ENCODE measurements at places on chromosomes 12 and 14. TPM values are rescaled to one million over a fixed set of nuclear protein-coding genes. Genes with fewer than 3 reads are reported as not detected.

ANKRD33 gene
- not detected for total RNA-seq

KLRC2 gene
- not detected for total RNA-seq

C12orf54 gene
- not detected for total RNA-seq

KIF26A gene
- 1.1 TPM for total RNA-seq

AHNAK2 gene
- 129 TPM for total RNA-seq

PAX9 gene
- total RNA-seq: 0.49 TPM

GNPTAB gene
- total RNA-seq: 26.5 TPM

TAMALIN gene
- total RNA-seq: 0.98 TPM

SNW1 gene
- total RNA-seq: 27.5 TPM

COL2A1 gene
- total RNA-seq: 0.49 TPM

TRPV4 gene
- 4.1 TPM for total RNA-seq

TMEM117 gene
- 8.0 TPM for total RNA-seq

KCNMB4 gene
- total RNA-seq: 1.9 TPM

CLMN gene
- 5.3 TPM for total RNA-seq

ART4 gene
- not detected for total RNA-seq

ABCB9 gene
- 7.0 TPM for total RNA-seq

NRDE2 gene
- 7.5 TPM for total RNA-seq

LRIG3 gene
- 60.8 TPM for total RNA-seq

KRT3 gene
- not detected for total RNA-seq

KRT74 gene
- not detected for total RNA-seq

CCDC196 gene
- total RNA-seq: not detected

STXBP6 gene
- 0.25 TPM for total RNA-seq

DLGAP5 gene
- total RNA-seq: 1.9 TPM

CELA1 gene
- not detected for total RNA-seq

TRIAP1 gene
- total RNA-seq: 14.5 TPM

NPFF gene
- total RNA-seq: 1.5 TPM

ITGB7 gene
- 0.89 TPM for total RNA-seq

DNAJC22 gene
- total RNA-seq: 5.9 TPM

CPNE8 gene
- total RNA-seq: 2.1 TPM

RNU7-1 gene
- not detected for total RNA-seq

SOX5 gene
- total RNA-seq: 1.8 TPM

TROAP gene
- total RNA-seq: 46.4 TPM

SLCO1B3 gene
- not detected for total RNA-seq

CBLN3 gene
- 1.6 TPM for total RNA-seq

PRB3 gene
- total RNA-seq: not detected

REP15 gene
- total RNA-seq: 1.1 TPM

DHRS2 gene
- 0.33 TPM for total RNA-seq

ST8SIA1 gene
- total RNA-seq: 0.13 TPM

ACSS3 gene
- total RNA-seq: 9.6 TPM

TMEM233 gene
- total RNA-seq: 0.25 TPM

TAS2R13 gene
- total RNA-seq: 0.38 TPM

KIF21A gene
- total RNA-seq: 12.1 TPM

DAD1 gene
- total RNA-seq: 470 TPM

ALG10B gene
- 2.0 TPM for total RNA-seq

ZFYVE21 gene
- 61.6 TPM for total RNA-seq

TAS2R50 gene
- total RNA-seq: 0.98 TPM

GDF3 gene
- not detected for total RNA-seq

MAP3K9 gene
- 9.8 TPM for total RNA-seq

PRPH gene
- total RNA-seq: 1.5 TPM

CCDC197 gene
- not detected for total RNA-seq
